ENCODE measurements at places on chromosomes 2 and 18.
A peak's percentile ranks its signal among the peaks of the same experiment; 100 is the strongest.

DNA sequence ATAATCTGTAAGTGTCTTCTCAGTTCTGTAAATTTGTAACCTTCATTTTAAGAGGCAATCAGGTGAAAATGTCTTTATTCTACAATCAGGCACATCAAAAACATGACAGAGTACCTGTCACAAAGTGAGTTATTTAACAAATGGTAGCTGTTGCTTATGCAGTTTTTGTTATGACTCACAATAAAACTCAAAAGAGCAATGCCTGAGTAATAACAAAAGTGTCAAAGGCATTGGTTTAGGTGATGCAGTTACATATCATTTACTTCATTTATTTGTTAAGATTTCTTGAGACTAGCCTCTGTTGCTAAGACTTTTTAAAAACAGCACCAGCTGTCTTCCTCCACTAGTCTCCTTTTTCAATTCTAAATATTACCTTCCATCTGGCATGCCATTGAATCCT lies 177.8 kb downstream of the KIAA1328 start:
- DNase-seq, result no peak

DNA sequence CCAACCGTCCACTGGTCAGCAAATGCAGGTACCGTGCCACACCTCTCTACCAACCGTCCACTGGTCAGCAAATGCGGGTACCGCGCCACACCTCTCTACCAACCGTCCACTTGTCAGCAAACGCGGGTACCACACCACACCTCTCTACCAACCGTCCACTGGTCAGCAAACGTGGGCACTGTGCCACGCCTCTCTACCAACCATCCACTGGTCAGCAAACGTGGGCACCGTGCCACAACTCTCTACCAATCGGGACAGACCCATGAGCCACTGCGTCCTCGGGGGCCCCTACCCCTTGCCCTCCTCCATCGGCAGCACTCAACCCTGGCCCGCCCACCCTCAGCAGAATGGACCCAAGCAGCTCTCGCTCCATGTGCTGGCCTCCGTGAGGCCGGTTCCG lies 226.4 kb upstream of the SALL3 start:
- DNase-seq, result no peak

- DNase-seq, result peak; percentile 45
Observed at GRCh38 chr2:43224571-43225092, 1.8 kb downstream of the ZFP36L2 start.

- DNase-seq, result no peak
Observed at GRCh38 chr2:220930271-220931076, 641.6 kb downstream of the EPHA4 start.

GRCh38 chr2:74849228-74849892 lies 15.4 kb downstream of the HK2 start:
- peak; percentile 14 for DNase-seq

DNA sequence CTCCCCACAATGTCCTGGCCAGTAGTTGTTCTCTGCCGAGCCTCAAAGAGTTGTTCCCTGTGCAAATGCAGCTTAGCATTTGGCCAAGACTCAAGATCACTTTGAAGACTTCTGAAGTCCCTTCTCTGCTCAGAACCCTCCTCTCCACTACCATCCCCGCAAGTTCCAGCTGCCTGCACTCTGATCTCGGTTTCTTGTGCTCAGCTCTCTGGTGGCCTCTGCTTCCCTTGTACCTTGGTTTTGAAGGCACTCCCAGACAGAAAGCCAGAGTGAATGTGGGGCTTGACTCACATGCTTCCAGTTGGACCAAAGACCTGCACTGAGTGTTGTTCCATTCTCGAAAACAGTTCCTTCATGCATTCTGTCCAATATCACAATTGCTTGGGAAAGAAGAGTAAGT lies 28.6 kb downstream of the CRACDL start:
- no peak for DNase-seq

GRCh38 chr18:24089076-24089475 lies 49.8 kb upstream of the CABYR start:
- no peak for DNase-seq

GRCh38 chr2:180706694-180707093 lies 273.7 kb upstream of the UBE2E3 start:
- no peak for DNase-seq

DNA sequence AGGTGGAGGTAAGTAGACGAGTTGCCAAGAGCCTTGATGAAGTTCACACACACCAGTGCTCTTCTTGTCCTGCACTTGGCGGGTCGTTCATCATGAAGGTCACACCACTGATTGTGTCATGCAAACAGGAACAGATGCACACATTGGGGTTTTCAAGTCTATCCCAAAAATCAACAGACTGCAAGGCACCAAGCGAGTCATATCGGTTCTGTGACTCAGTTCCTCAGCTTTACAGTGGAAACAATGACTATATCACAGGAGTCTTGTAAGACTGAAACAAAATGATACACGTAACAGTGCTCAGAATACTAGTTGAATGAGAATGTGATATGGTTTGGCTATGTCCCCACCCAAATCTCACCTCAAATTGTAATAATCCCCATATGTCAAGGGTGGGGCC lies 526.9 kb upstream of the ID2 start:
- peak; percentile 28 for DNase-seq

GRCh38 chr2:147621656-147622197 lies 223.1 kb upstream of the ACVR2A start:
- no peak for DNase-seq

- no peak for DNase-seq
Observed at GRCh38 chr18:68033466-68033865, 516.9 kb upstream of the DSEL start.

DNA sequence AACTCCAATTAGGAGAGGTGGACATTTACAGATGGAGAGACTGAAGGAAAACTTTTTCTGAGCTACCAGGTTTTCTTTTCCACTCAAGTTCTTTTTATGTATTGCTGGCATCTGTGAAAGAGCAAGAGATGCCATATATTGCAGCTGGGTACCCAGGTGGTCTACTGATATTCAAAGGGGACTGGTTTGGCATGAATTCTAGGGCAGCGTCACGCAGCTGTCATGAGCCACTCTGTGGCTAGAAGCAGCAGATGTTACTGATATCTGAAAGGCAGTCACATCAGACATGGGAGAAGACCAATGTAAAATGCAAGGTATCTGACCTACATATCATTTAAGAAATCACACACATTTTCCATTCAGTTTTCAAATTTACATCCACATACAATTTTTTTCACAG lies 408.8 kb downstream of the GALNT13 start:
- DNase-seq, result no peak

- no peak for DNase-seq
Observed at GRCh38 chr2:239181903-239182581, 218.8 kb downstream of the HDAC4 start.

GRCh38 chr2:42770288-42771131 lies 6.6 kb upstream of the OXER1 start:
- no peak for DNase-seq

GRCh38 chr2:102110596-102111334 lies 31.8 kb upstream of the IL1R1 start:
- DNase-seq, result no peak

DNA sequence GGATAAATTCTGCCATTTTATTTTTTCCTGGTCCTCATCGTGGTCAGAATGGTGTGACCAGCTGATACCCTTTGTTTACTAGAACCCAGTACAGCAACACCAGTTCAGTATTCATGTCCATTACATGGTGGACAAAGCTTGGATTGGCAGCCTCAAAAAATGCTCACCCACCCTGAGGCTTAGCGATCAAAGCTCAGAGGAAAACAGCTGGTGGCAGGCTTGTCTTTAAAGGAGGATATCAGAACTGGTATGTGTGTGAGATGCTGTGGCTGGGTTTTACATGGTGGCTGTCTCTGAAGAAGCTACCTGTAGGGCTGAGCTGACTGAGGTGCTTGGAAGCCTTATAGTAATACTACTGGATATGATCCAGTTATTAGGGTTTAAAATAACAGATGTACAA lies 471.1 kb upstream of the MEX3C start:
- no peak for DNase-seq

DNA sequence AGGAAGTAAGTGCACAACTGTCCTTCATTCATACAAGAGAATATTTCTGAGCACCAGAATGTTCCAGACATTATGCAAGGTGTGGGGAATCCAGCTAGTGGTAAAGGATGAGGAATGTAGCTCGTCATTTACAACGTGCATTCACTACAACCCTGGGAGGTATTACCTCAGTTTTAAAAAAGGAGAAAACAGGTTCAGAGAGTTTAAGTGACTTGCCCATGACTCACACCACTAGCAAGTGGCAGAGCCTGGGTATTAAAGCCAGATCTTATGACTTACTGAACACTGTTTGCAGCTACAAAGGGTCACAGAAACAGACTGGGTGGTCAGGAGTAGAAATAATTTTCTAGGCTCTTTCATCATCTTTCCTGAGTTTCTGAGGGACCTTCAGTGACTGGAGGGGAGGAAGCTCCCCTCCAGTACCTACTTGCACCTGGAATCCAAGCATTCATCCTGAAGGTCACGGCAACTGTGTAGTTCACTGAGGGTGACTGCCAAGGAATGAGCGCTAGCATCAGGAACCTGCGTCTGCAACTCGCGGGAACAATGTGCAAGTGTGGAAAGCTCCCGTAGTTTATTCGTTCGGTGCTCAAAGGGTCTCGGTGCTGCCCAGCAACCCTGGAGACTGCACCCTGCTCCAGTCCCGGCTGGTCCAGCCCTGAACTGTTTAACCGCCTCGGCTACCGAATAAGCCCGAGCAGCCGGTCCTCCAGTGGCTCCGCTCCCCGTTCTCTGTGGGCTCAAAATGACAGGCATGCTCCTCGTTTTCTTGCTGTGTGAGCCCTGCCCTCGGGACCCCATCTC lies 647 bp downstream of the CCDC121 start:
- DNase-seq, result no peak

GRCh38 chr2:152466041-152466440 lies 131.1 kb downstream of the FMNL2 start:
- DNase-seq, result no peak

GRCh38 chr2:79721966-79722365 lies 209.1 kb downstream of the CTNNA2 start:
- no peak for DNase-seq

GRCh38 chr18:37252342-37252741 lies 313.3 kb downstream of the CELF4 start:
- DNase-seq, result no peak

- no peak for DNase-seq
Observed at GRCh38 chr2:26640331-26640745, 828 bp downstream of the CIB4 start.

GRCh38 chr2:99695130-99695943 lies 205.5 kb upstream of the REV1 start:
- no peak for DNase-seq

GRCh38 chr2:67037655-67038054 lies 359.5 kb upstream of the ETAA1 start:
- DNase-seq, result no peak

DNA sequence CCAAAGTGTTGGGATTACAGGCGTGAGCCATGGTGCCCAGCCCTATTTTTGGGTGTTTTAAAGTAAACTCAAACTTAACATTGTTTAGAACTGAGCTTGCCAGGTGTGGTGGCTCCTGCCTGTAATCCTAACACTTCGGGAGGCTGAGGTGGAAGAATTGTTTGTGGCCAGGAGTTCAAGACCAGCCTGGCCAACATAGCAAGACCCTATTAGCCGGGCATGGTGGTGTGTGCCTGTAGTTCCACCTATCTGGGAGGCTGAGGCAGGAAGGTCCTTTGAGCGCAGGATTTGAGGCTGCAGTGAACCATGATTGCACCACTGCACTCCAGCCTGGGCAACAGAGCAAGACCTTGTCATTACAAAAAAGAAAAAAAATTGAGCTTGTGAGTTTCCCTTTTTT lies 17.5 kb downstream of the SFTPB start:
- DNase-seq, result no peak

DNA sequence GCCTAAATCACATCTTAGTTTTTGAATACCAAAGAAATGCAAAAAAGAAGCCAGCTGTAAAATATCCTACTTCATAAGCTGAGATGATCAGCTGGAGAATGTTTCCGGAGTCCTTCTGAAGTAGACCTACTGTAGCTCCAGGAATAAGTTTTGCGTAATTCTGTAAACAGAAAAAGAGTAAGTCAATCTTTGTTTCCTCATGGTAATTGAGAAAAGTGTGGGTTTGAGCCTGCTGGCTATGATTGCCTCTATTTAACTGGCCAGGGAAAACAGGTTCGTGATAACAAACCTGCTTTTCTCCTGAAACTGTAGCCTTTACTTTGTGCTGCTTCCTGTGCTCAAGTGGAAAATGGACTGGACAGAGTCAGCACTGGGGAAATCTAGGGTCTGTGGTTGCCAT lies 58.2 kb downstream of the ITGB6 start:
- DNase-seq, result no peak

DNA sequence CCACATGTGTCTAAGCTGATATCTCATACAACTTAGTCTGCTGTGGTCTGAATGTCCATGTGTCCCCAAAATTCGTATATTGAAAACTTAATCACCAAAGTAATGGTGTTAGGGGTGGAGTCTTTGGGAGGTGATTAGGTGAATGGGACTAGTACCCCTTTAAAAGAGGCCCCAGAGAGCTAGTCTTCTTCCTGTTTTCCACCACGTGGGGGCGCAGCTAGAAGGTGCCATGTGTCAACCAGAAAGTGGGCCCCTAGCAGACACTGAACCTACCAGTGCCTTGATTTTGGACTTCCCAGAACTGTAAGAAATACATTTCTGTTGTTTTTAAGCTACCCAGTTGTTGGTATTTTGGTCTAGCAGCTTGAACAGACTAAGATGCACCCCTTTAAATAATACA lies 86.6 kb downstream of the ASB1 start:
- DNase-seq, result peak; percentile 25

GRCh38 chr2:133718688-133719201 lies 150.5 kb upstream of the NCKAP5 start:
- no peak for DNase-seq

- peak; percentile 63 for DNase-seq
Observed at GRCh38 chr2:37585982-37586621, 85.3 kb downstream of the CDC42EP3 start.

GRCh38 chr2:47580855-47581600 lies 178.1 kb downstream of the MSH2 start:
- no peak for DNase-seq

DNA sequence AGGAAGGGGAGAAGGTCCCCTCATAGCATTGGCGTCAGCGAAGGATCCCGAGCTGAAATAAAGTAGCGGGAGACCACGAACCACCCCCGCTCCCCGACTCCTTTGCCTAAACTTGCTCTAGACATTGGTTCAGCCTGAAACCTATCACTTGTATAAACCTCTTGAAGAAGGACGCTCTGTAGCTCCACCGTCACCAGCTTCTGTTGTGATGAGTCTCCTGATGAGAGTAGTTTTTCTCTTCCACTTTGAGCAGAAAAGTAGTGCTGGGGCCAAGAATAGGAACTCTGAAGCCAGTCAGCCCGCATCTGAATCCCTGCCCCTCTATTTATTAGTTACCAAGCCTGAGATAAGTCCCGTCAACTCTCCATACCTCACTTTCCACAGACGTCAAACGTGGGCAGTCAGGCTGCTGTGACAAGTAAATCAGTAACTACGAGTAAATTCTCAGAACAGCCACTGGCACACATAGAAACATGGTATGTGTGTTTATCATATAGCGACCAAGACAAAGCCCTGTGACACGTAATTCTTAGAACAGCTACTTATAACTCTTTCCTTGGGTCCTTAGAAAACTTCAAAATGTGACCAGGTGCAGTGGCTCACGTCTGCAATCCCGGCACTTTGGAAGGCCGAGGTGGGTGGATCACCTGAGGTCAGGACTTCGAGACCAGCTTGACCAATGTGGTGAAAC lies 61.7 kb downstream of the CD226 start:
- DNase-seq, result peak; percentile 44

- no peak for DNase-seq
Observed at GRCh38 chr2:44707945-44708660, 233.4 kb upstream of the SIX3 start.

GRCh38 chr2:37918742-37919186 lies 6.3 kb upstream of the RMDN2 start:
- DNase-seq, result no peak

Measured in activated T-cell treated with anti-CD3 and anti-CD28 coated beads for 48 hours (primary cell).